ENCODE measurements at places on chromosomes 6 and 20.

DNA sequence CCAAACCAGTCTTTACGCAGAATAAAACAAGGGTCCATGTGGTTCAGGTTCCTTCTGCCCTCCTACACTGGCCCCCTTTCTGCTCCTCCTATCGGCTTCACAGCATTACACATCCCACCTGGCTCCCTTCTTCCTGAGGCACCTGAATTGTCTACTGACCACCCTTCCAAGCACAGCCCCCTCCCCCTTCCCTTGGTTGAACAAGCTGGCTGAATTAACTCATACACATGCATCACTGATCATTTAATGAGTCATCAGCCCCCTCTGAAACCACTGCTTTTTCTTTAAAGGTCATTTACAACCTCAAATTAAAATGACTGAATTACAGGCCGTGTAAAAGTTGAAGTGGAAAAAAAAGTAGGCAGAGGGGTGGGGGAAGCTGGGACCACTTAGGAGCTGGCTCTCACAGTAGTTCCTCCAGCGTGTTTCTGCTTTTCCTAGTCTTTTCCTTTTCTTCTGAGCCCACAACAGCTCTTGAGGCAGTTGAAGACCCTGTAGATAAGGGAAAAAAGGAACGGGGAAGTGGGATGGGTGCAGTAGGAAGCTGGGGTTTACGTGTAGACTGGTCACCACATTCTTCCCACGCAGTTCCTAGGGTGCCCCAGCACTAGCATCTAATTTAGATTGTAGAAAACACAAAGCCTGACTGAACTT lies 67.6 kb downstream of the FYN start:
- peak; percentile 47 for DNase-seq

- DNase-seq: no peak
Measured at GRCh38 chr20:38357653-38358207, 11.4 kb downstream of the LBP start.

- DNase-seq: no peak
Measured at GRCh38 chr6:134495203-134495889, 177.4 kb upstream of the SGK1 start.

DNA sequence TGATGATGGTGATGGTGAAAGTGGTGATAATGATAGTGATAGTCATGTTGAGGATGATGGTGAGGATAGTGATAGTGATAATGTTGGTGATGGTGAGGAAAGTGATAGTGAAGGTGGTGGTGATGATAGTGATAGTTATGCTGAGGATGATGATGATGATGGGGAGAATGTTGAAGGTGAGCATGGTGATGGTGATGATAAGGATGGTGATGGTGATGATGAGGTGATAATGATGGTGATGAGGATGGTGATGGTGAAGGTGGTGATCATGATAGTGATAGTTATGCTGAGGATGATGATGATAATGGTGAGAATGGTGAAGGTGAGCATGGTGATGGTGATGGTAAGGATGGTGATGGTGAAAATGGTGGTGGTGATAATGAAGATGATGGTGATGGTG lies 64.9 kb upstream of the ZNF337 start:
- DNase-seq: no peak

DNA sequence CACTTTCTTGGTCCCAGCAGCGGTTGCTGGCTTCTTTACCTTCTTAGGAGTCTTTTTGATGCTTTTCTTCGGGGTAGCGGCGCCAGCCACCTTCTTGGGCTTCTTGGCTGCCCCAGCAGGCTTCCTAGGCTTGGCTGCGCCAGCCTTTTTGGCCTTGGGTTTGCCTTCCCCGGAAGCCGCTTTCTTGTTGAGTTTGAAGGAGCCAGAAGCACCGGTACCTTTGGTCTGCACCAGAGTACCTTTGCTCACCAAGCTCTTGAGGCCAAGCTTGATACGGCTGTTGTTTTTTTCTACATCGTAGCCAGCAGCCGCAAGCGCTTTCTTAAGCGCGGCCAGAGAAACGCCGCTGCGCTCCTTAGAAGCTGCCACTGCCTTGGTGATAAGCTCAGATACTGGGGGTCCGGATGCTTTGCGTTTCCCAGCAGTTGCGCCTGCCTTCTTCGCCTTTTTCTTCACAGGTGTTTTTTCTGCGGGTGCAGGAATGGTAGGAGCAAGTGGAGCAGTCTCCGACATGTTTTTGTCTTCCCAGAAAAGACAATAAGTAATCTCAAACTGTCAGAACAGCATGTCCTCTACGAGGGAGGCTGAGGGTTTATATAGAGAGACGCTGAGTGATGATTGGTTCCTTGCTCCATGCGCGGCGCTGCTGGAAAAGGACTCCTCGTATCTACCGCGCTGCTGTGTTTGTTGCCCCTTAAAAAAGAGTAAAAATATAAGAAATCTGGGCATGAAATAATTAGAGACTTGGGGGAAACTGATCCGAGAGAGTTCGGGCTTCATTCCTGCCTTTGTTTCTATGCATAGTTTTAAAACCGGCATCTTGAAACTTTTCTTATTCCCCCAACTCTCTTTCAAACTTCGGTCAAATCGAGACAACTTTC lies 130.3 kb upstream of the BTN3A2 start:
- DNase-seq: peak; percentile 90

GRCh38 chr6:137904822-137905617 lies 38.0 kb downstream of the TNFAIP3 start:
- no peak for DNase-seq

DNA sequence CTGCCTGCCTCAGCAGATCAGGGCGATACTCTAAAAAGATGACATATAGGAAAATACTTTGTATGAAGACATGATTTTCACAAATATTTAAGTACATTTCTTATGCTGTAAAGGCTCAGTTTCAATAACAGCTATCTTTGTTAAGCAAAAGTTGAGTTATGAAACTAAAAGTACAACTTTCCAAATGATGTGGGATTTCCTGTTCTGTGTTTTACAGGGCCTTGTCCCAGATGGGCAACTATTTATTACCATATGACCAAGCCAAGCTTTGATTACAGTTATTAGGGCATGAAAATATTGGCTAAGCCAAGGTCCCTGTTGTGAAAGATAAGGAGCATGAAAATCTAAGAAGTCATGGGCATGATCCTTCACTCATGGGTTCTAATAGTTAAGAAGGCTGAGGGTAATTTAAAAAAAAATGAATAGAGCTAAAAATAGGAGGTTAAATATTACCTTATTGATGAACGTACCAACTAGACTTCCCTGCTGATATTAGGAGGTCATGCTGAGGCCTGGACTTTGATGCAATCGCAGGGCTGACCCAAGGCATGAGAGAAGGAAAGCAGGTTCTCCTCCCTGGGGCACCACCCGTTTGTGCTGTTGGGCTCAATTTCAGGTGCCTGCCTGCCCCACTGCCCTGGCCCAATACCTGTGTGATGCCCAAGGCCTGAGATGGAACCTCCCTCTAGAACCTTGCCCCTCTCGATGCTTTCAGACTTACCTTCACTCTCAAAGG lies 294.4 kb upstream of the PRDM1 start:
- DNase-seq: no peak

DNA sequence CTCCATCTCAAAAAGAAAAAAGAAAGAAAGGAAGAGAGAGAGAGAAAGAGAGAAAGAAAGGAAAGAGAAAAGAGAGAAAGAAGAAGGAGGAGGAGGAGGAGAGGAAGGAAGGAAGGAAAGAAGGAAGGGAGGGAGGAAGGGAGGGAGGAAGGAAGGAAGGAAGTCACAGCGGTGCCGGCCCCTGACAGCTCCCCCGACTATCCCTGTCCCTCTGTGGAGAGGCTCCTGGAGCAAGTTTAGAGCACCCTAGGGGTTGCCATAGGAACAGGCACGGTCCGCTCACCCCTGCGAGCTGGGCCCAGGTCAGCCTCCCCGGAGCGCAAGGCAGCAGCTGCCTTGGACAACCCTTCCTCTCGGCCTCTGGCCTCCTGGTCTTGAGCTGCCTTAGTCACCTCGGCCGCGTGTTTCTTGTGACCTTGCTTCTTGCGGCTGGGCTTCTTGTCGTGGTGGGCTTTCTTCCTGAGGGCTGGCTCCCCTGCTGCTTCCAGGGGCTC lies 6.8 kb downstream of the BNIP5 start:
- DNase-seq: no peak

DNA sequence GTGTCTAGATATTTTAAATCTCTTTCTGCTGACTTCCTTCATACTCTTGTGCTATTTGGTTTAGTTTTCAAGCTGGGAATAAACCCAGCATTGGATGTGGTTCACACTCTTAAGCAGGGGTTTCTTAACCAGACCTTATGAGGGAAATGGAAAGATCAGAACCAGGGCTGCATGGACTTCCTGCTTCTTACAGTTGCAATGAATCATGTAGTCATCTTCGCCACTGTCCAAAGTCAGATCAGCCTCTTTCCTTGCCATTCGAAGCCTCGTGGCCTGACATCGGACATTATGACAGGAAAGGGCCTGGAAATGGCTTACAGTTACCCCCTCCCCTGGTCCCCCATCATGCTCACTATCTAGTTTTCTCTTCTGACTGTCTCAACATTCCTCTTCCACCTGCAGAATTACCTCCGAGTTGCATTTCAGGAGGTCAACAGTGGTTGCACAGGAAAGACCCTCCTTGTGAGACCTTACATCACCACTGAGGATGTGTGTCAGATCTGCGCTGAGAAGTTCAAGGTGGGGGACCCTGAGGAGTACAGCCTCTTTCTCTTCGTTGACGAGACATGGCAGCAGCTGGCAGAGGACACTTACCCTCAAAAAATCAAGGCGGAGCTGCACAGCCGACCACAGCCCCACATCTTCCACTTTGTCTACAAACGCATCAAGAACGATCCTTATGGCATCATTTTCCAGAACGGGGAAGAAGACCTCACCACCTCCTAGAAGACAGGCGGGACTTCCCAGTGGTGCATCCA lies 16.8 kb upstream of the NAA20 start:
- no peak for DNase-seq

GRCh38 chr20:54172856-54173652 lies 732 bp downstream of the CYP24A1 start:
- DNase-seq: no peak

GRCh38 chr6:147741389-147741788 lies 232.9 kb downstream of the SAMD5 start:
- no peak for DNase-seq

DNA sequence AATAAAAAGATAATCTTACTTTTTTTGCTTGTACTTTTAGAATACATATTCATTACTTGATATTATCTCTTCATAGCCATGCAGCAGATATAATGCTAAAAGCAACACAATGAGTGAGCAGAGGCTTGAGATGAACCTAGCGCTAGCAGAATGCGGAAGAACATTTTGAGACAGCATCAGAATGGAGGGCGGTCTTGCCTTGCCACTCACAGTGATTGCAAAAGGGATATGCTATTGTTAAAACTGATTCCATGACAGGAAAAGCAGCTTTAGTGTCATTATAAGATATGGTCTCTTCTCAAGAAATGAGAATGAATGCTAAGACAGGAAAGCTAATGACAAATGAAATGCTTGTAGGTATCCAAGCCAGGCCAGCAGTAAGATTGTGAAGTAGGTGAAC lies 200.0 kb upstream of the GJE1 start:
- DNase-seq: no peak

- no peak for DNase-seq
Measured at GRCh38 chr6:39157511-39157910, 42.5 kb upstream of the SAYSD1 start.
